ENCODE measurements at places on chromosomes 6 and 20. TPM values are rescaled to one million over a fixed set of nuclear protein-coding genes. Genes with fewer than 3 reads are reported as not detected.

- no peak for DNase-seq
- H3K4me3 ChIP-seq: no peak overlapping the region
- no peak overlapping the region for H3K27ac ChIP-seq
- H3K36me3 ChIP-seq: peaks cover 55% of the 10 kb centered on the region
- no peaks in the 10 kb centered on the region for H3K27me3 ChIP-seq
Observed at GRCh38 chr20:32149566-32150170, 40.2 kb downstream of the TM9SF4 start.

DNA sequence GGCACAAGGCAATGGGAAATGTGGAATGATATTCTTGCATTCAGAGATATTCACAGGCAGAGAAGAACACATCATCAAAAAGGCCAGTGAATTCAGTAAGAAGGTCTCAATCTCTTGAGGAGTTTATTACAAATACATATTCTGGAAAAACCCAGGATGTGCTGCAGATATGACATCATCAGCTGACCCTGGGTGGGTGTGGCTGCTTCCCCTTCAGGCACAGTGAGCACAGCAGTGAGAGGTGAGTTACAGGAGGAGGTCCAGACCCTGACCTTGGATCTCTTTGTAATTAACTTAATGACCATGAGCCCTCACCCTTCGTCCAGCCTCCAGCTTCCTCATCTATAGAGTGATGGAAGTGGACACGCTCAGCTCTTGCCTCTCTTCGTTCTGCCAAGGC, 147.5 kb upstream of the SYNDIG1 start:
- H3K27me3 ChIP-seq: no peaks in the 10 kb centered on the region
- H3K27ac ChIP-seq: no peak overlapping the region
- no peak for DNase-seq
- H3K4me1 ChIP-seq: no peaks in the 10 kb centered on the region
- no peak overlapping the region for H3K4me3 ChIP-seq
- H3K36me3 ChIP-seq: no peaks in the 10 kb centered on the region

- no peak overlapping the region for H3K4me3 ChIP-seq
- no peaks in the 10 kb centered on the region for H3K36me3 ChIP-seq
- DNase-seq: no peak
- no peak overlapping the region for H3K27ac ChIP-seq
Observed at GRCh38 chr20:19143890-19144289, 68.6 kb upstream of the SLC24A3 start.

- H3K4me3 ChIP-seq: no peak overlapping the region
- H3K27me3 ChIP-seq: peaks cover 5% of the 10 kb centered on the region
- peaks cover 4% of the 10 kb centered on the region for H3K4me1 ChIP-seq
- H3K27ac ChIP-seq: no peak overlapping the region
Observed at GRCh38 chr6:136521427-136521826, 28.8 kb downstream of the MAP7 start.

DNA sequence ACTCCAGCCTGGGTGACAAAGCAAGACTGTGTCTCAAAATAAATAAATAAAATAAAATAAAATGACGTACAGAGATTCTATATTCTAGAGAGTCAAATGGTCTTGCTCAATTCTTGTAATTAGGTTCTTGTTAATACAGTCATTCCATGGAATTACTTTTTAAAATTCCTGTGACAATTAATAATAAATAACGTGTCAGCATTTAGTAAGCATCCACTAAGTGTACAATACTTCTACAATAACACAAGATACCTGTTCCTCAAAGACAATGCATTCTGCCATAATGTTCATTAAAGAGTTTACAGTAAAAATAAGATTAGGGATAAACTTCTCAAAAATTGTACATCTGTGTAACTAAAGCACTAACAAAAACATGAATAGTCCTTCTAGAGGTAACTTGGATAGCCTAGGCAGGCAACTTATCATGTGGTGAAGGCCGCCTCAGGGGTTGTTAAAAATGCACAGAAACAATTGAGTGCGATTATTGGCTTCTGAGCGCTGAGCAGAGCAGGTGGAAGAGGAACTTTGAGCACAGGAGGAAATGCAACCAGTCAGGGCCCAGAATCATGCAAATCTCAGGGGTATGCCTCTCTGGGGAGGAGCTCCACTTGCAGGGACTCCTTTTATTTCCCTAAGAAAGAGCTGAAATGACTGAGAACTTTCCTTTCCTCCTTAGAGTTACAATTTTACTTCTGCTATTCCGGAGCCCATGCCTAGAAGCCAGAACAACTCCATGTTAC, 37.1 kb downstream of the QRSL1 start:
- DNase-seq: no peak
- no peak overlapping the region for H3K27ac ChIP-seq
- H3K4me1 ChIP-seq: no peaks in the 10 kb centered on the region

- no peaks in the 10 kb centered on the region for H3K36me3 ChIP-seq
- DNase-seq: no peak
- no peak overlapping the region for H3K27ac ChIP-seq
- H3K4me3 ChIP-seq: no peak overlapping the region
- H3K27me3 ChIP-seq: no peaks in the 10 kb centered on the region
Observed at GRCh38 chr6:90918361-90918760, 331.5 kb upstream of the MAP3K7 start.

DNA sequence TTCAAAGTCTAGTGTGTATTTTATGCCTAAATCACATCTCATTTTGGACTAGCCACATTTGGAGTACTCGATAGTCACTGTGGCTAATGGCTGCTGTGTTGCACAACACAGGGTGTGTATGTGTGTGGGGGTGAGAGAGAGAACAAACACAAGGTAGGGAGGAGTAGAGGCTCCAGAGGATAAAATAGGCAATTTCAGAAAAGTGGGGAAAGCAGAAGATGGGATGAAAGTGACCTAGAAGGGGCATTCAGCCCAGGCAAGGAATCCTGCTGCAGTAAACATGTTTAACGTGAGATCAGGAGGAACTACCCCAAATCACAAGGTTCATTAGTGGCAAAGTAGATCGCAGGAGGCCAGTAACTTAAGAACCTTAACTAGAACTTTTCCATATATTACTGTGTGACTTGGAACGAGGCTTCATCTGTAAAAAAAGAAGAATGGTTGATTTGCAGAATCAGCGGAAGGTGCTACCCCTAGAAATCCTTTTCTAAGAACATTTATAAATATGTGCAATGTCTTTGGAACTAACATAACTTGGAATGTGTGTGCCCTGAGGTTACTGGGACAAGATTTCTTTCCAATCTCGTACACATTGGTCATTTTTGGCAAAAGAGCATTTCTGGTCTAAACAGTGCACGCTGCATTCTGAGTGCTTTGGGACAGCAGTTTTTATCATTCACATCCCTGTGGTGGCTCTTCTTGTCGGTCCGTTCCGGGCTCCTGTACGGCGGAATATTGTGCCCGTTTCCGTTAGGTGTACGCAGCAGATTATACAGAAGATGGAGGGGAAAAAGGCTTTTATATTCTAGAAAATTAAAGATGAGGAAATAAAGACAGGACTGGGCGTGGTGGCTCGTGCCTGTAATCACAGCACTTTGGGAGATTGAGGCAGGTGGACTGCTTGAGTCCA, 2.6 kb downstream of the DUSP22 start:
- no peak overlapping the region for H3K4me3 ChIP-seq
- no peak overlapping the region for H3K27ac ChIP-seq
- H3K36me3 ChIP-seq: no peaks in the 10 kb centered on the region
- no peak for DNase-seq
- no peaks in the 10 kb centered on the region for H3K27me3 ChIP-seq

GRCh38 chr6:29530671-29531310, 28.7 kb downstream of the UBD start:
- no peak overlapping the region for H3K4me3 ChIP-seq
- no peaks in the 10 kb centered on the region for H3K4me1 ChIP-seq
- H3K36me3 ChIP-seq: no peaks in the 10 kb centered on the region
- no peaks in the 10 kb centered on the region for H3K27me3 ChIP-seq
- no peak for DNase-seq

- H3K4me3 ChIP-seq: no peak overlapping the region
- no peaks in the 10 kb centered on the region for H3K4me1 ChIP-seq
- H3K36me3 ChIP-seq: no peaks in the 10 kb centered on the region
- no peaks in the 10 kb centered on the region for H3K27me3 ChIP-seq
- H3K27ac ChIP-seq: no peak overlapping the region
- DNase-seq: no peak
Observed at GRCh38 chr6:158344534-158344933, 32.3 kb downstream of the TULP4 start.

GRCh38 chr6:32086661-32087573, 22.2 kb downstream of the TNXB start:
- H3K27me3 ChIP-seq: peaks cover 16% of the 10 kb centered on the region
- H3K4me3 ChIP-seq: no peak overlapping the region
- no peaks in the 10 kb centered on the region for H3K36me3 ChIP-seq
- H3K27ac ChIP-seq: no peak overlapping the region
- no peaks in the 10 kb centered on the region for H3K4me1 ChIP-seq
- no peak for DNase-seq

DNA sequence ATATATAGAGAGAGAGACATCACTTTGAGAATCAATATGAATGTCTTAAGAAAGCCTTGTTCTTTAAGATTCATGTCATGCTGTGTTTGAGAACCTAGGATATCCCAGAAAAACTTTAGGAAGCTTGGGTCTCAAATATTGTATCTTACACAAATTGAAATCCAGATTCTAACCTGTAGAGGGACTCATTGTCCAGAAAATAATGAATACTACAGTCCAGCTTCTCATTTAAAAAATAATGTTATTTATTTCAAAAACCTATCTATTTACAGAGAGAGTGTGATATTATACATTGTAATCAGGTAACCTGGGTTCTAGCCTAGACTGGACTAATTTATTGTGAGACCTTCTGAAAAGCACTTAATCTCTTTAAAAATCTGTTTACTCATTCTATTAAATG, 4.2 kb downstream of the RFX6 start:
- DNase-seq: no peak
- no peak overlapping the region for H3K4me3 ChIP-seq
- H3K27me3 ChIP-seq: no peaks in the 10 kb centered on the region

DNA sequence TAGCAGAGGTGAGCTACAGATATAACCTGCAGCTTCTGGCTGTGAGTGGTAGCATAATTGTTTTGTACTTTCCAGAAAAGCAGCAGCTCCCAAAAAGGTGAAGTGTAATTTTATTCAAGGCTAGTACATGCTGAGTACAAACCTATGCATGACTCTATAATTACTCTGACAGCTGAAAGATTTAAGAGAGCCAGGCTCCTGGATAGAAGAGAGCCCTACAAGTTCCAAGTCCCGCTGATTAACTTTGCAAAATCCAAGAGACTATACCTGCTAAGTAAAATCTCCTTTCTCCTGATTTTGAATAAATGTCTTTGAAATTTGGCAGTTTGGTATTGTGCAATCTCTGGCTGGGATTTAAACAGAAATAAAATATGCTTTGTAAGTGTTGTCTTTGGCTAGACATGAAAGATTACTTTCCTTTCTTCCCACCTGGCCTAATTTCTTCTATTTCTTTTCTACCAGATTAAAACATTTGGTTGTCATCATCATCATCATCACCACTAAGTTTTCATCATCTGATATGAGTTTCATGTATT, 79.5 kb downstream of the CTNNBL1 start:
- no peaks in the 10 kb centered on the region for H3K27me3 ChIP-seq
- no peaks in the 10 kb centered on the region for H3K36me3 ChIP-seq
- no peak for DNase-seq
- no peaks in the 10 kb centered on the region for H3K4me1 ChIP-seq
- H3K27ac ChIP-seq: no peak overlapping the region

- no peaks in the 10 kb centered on the region for H3K4me1 ChIP-seq
- H3K4me3 ChIP-seq: no peak overlapping the region
- H3K27me3 ChIP-seq: no peaks in the 10 kb centered on the region
- no peak overlapping the region for H3K27ac ChIP-seq
- H3K36me3 ChIP-seq: no peaks in the 10 kb centered on the region
- no peak for DNase-seq
Observed at GRCh38 chr6:2552526-2553154, 198.1 kb downstream of the MYLK4 start.

- H3K36me3 ChIP-seq: no peaks in the 10 kb centered on the region
- no peak overlapping the region for H3K27ac ChIP-seq
- DNase-seq: no peak
- H3K4me1 ChIP-seq: no peaks in the 10 kb centered on the region
- H3K27me3 ChIP-seq: no peaks in the 10 kb centered on the region
Observed at GRCh38 chr6:139060332-139060731, 31.8 kb downstream of the ABRACL start.

DNA sequence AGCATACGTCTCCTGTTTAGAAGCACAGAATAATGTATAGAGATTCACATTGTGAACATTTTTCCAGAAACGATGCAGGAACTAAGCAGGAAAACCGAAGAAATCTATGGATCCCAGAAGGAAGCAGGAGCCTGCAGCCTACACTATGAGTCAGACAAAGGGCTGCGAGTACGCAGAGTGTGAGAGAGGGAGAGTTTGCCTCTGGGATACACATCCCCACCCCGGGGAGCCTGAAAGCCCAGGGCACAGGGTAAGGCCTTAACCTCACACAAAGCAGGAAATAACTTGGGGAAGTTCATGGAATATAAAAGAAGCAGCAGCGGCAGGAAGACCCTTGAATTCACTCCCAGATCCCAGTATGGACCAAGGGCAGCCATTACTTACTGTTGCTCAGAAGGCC, 842.1 kb upstream of the MANEA start:
- no peaks in the 10 kb centered on the region for H3K36me3 ChIP-seq
- H3K4me3 ChIP-seq: no peak overlapping the region
- H3K27me3 ChIP-seq: no peaks in the 10 kb centered on the region
- H3K27ac ChIP-seq: no peak overlapping the region

DNA sequence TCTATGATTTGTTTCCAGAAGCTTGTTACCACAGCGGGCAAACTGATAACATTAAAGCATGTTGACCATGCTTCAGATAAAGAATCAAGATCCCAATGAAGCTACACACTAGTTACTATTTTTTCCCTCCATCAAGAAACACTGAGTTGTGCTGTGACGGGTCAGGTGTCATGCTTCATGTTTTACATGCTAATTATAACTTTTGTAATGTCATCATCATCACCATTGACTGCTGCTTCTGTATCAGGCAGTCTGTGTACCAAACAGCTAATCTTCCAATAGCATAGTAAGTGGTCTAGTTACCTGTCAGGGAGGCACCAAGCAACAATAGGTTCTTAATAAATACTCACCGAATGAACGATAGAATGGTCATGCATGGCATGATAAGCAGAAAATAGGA, 388.1 kb downstream of the THBS2 start:
- no peaks in the 10 kb centered on the region for H3K36me3 ChIP-seq
- DNase-seq: no peak
- no peaks in the 10 kb centered on the region for H3K4me1 ChIP-seq
- H3K4me3 ChIP-seq: no peak overlapping the region
- H3K27ac ChIP-seq: no peak overlapping the region

DNA sequence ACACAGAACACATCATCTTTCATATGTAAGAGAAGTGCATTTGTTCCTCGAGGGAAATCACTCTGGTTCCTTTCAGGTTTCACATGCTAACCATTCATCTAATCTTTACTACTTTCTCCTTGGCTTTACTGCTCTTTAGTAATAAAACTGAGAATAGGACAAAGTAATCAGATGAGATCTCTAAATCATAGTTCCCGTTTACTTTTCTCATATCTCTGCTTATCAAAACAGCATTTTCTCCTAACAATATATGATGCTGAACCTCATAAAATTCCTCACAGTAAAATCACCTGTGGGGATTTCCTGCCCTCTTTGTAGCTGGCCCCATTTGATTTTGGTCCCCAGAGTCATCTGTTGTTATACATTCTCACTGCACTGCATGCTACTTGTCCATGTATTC, 100.2 kb downstream of the RALGAPA2 start:
- no peak overlapping the region for H3K4me3 ChIP-seq
- DNase-seq: no peak
- no peaks in the 10 kb centered on the region for H3K4me1 ChIP-seq
- peaks cover 4% of the 10 kb centered on the region for H3K36me3 ChIP-seq
- H3K27ac ChIP-seq: no peak overlapping the region

GCNT2 gene
- total RNA-seq: 3.1 TPM

BMP7 gene
- total RNA-seq: not detected

EPB41L1 gene
- 0.17 TPM for total RNA-seq

SGK2 gene
- total RNA-seq: 0.70 TPM

HLA-DPB1 gene
- 14.5 TPM for total RNA-seq

IRF4 gene
- total RNA-seq: 8.6 TPM

SCRT2 gene
- not detected for total RNA-seq

SCUBE3 gene
- not detected for total RNA-seq

RWDD1 gene
- 32.6 TPM for total RNA-seq

Measured in CD4-positive, alpha-beta memory T cell (primary cell).